Tibial nerve (tissue), 4 donors: ENCODE measurements at places on chromosomes 3 and 15. TPM values are rescaled to one million over a fixed set of nuclear protein-coding genes. Genes with fewer than 3 reads are reported as not detected.

CCR3 gene
- not detected for total RNA-seq

C3orf49 gene
- total RNA-seq, result not detected

DNA sequence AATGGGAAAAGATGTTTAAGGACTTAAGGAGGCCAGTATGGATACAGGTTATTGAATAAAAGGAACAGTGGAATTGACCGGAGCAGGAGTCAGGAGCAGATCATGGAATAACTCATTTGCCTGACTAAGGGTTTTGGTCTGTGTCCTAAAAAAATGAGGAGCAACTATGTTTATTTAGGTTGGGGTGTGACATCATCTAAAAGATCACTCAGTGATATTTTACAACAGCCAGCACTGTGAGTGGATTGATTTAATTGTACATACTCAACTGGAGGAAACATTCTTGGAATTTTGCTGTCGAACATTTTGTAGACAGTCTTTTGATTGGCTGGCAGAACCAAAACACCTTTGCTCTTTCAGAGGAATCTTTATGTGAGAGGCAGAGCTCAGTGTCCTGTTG lies 348.6 kb upstream of the CDIN1 start:
- DNase-seq, result no peak

DNA sequence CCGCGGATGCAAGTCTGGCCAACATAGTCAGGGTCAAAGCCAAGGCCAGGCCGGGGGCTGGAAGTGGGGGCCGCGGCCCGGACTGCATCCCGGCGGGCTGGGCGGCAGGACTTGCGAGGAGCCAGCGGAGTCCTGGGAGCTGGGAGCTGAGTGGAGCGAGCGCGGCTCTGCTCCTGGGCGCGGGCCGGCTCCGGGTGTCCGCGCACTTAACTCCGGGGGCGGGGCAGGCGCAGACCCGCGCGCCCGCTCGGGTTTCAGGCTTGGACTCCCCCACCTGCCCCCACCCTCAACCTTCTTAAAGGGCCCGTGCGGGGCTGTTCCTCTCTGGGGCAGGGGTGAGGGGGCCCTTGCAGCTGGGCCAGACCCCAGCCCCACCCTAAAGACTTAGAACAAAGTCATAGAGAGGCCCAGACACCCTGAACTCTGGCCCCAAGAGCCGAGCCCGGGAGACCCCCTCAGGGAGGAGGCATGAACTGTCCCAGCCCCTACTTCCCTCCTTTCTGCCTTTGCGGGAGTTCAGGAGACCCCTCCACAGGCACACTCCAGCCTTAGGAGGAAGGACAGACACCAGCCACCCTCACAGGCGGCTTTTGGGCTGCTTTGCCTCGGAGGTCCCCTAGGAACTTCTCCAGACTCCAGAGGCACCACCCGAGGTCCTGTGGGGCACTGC lies at the start of gene CSPG4:
Gene CSPG4, minus strand, starts transcription at position 181 of the 670 bp plus-strand sequence. Its CDS starts 93 bp downstream, at position 88.
- peak; percentile 46 for DNase-seq

GRCh38 chr3:67389176-67389575 lies 265.2 kb downstream of the SUCLG2 start:
- no peak for DNase-seq

GRCh38 chr3:94972066-94972465 lies 909.2 kb downstream of the NSUN3 start:
- no peak for DNase-seq

GRCh38 chr15:55283379-55284147 lies 6.0 kb downstream of the RAB27A start:
- no peak for DNase-seq
